ENCODE measurements at places on chromosomes 13 and 19. TPM values are rescaled to one million over a fixed set of nuclear protein-coding genes. Genes with fewer than 3 reads are reported as not detected.

MAMSTR gene
- 0.28 TPM for total RNA-seq

MBD3L2 gene
- not detected for total RNA-seq

N4BP2L2 gene
- 24.9 TPM for total RNA-seq

KIR2DL1 gene
- not detected for total RNA-seq

SLITRK5 gene
- 0.45 TPM for total RNA-seq

AKAP8L gene
- total RNA-seq: 34.8 TPM

DOCK6 gene
- 8.6 TPM for total RNA-seq

CYP4F8 gene
- not detected for total RNA-seq

PSG2 gene
- not detected for total RNA-seq

LGI4 gene
- total RNA-seq: 0.27 TPM

COG6 gene
- total RNA-seq: 6.1 TPM
